ENCODE measurements at places on chromosomes 4 and X.
A peak's percentile ranks its signal among the peaks of the same experiment; 100 is the strongest.

DNA sequence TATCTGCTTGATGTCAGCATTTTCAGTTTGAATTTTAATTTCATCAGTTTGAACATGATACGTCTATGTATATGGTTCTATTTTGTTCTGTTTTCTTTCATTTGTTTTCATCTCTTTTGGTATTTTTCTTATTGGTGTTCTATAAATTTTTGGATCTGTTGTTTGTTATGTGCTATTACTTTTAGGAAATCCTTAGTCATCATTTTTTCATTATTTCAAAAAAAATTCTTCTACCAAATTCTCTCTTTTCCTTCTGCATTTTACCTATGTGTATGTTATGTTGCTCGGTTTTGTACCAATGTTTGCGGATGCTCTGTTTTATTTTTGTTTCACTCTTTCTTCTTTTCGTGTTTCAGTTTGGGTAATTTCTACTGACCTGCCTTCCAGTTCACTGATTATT is 32.8 kb downstream of the NPY2R start:
- no peak for DNase-seq

DNA sequence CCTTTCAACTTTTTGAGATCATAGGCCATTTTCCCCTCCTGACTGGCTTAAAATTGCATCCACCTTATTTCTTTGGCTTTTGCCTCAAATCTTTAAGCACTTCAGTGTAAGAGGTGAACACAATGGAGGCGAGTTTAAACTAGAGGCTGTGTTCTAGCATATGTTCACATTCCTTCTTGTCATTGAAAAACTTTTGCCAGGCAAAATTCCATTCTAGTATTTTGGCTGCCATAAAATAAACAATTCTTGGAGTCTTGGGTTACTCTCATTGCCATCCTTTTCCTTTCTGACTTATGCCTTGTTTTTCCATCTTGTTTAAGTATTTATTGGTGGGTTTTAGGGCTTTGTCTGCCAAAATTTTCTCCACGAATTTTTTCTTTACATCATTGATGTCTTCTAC is 137.3 kb upstream of the ANXA10 start:
- DNase-seq: no peak

GRCh38 chr4:185536411-185536709 is 1.1 kb upstream of the PDLIM3 start:
- DNase-seq: no peak

DNA sequence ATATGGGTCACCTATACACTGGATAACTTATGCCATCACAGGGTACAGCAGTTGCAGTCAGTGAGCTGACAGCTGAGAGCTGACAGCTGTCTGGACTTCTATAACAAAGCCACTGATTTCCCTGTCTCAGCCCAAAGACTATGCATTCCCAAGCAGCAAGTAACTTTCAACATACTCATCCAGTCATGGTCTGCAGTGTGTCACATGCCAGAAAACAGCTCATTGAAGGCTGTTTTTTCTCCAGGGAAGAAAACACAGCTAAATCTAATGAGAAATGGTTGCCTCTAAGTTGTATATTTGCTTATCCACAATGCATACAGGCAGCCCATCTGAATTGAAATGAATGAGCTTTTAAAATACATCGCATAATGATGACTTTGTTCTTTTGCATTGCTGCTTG is 6.3 kb downstream of the KIAA1210 start:
- DNase-seq: no peak

GRCh38 chr4:83618431-83618830 is 82.5 kb downstream of the GPAT3 start:
- no peak for DNase-seq

- no peak for DNase-seq
Observed at GRCh38 chrX:49627086-49627777, 28.4 kb downstream of the GAGE1 start.

GRCh38 chrX:153387345-153387744 is 13.8 kb downstream of the PNMA6E start:
- no peak for DNase-seq

GRCh38 chr4:153784166-153784699 is 4.7 kb downstream of the SFRP2 start:
- DNase-seq: no peak

GRCh38 chr4:108878806-108879205 is 116.0 kb upstream of the ETNPPL start:
- DNase-seq: no peak

DNA sequence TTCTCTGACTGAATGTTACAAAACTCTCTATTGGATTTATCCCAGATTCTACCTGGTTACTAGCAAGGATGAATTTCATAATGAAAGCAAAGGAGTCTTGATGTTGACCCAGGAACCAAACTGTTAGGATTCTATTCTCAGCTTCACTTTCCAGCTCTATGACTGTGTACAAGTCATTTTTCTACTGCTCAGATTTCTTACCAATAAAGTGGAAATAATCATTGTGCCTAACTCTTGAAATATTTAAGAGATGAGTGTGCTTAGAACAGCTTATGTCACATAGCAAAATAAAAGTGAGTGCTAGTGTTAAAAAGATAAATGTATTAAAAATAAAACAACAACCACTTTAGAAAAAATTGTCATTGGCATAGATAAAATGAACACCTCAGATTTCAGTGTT is 45.6 kb downstream of the EPHA5 start:
- DNase-seq: no peak

GRCh38 chr4:69831646-69832325 is 28.2 kb downstream of the SULT1E1 start:
- DNase-seq: no peak

GRCh38 chrX:47585273-47585672 is 3.0 kb downstream of the TIMP1 start:
- no peak for DNase-seq

DNA sequence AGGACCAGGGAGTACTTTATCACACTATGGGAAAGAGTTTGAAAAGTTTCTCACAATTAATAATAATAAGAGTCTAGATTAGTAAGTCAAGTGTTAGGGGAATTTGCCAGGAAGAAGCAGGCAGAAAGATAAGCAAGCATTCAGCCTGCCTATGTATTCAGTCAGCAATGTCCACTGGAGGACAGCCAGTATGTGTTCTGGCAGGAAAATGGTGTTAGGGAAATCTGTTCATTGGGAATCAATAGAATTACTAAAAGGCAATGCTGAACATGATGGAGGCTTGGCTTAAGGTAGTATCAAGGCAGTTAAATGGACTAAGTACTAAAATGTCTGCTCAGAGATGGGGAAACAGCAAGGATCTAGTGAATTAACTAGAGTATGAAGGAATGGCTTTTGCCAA is 221.2 kb downstream of the PPP4R3C start:
- no peak for DNase-seq

GRCh38 chr4:100742045-100742444 is 224.2 kb upstream of the EMCN start:
- no peak for DNase-seq

DNA sequence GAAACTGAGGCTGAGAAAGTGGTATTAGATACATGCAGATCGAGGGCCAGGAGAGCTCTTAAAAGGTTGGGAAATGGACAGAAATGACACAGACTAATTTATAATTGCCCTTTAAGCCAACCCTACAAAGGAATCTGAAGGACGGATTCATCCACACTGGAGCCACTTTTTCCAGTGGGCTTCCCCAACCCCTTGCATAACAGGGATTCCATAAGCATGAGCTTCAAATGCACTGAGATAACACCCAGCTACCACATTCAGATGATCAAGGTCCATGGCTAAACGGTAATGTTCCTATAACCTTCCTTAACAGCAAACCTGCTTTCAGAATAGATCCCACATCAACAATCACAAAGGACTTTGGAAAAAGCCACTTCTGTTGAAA is 34.2 kb downstream of the PLAC1 start:
- DNase-seq: no peak

GRCh38 chr4:88264336-88264735 is 20.0 kb downstream of the PPM1K start:
- no peak for DNase-seq

DNA sequence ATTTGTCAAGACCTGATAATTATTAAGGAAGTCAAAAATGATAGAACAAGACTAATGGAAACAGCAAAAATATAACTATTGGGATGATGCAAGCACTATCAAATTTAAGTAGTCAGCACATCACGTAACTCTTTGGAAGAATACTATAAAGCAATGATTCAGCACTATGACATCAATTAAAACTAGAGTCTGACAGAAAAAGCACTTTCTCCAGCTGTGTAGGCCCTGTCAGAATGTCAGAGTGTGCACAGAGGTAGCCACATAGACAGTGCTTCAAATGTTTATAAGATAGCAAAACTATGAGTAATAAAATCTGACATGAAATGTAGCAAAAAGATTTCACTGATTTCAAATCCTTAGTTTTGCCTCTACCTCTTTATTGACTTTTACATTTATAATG is 1226.6 kb upstream of the ADGRL3 start:
- no peak for DNase-seq

- no peak for DNase-seq
Observed at GRCh38 chr4:143618811-143619210, 81.7 kb downstream of the FREM3 start.

GRCh38 chr4:7674706-7675105 is 240.0 kb upstream of the PSAPL1 start:
- DNase-seq: no peak

- DNase-seq: no peak
Observed at GRCh38 chr4:8417071-8417614, 23.4 kb downstream of the ACOX3 start.

GRCh38 chrX:53288189-53288588 is 6.8 kb upstream of the IQSEC2 start:
- DNase-seq: peak; percentile 26

DNA sequence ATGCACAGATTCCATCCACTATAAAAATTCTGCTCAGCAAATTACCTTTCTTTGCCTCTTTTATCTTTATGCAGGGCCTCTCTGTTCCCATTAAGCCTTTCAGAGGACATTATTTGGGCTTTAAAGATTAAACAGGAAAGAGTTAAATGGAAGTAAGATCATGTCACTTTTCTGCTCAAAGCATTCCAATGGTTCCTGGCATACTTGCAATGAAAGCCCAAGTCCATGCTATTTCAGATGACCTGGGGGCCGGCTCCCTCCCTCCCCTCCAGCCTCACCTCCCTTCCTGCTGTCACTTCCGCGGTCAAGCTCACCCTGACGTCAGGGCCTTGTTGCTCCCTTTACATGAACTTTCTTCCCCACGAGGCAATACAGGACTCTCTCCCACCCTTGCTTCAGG is 125.5 kb downstream of the C4orf51 start:
- no peak for DNase-seq

GRCh38 chrX:78658845-78659744 is at the start of gene RTL3:
Gene RTL3 (minus strand): TSS chrX:78659328. CDS start chrX:78658420, 908 bp downstream.
- no peak for DNase-seq

DNA sequence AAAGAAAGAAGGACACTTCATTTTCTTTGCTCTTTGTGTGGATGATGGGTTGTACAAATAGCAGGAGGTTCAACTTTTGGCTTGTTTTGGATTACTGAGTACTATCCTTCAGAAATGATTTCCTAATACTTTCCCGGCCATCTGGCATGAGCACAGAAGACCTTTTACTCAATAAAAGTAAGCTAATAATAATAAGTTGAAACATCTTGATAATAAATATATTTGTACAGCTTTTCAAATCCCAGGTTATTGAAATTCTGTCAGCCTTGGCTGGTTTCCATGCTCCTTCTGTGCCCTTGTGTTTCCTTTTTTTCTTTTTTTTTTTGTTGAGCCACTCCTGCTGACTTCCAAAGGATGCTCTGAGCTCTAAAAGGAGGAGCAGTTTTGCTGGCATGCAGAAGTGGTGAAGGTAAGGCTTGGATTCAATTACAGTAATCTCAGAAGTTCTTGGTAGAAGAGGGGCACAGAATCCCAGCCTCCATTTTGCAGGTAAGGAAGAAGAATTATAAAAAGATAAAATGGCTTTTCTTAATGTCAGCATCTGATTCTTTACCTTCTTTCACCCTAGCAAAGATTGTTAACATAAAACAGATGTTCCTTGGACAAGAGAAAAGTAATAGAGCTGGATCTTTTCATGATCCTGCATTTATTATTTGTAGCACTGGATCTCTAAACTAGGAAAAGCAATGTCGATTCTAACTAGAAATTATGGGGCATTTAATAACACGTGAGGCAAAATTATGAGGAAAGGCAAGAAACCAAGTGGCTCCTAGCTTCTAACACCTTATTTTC is 31.9 kb downstream of the REPS2 start:
- no peak for DNase-seq

DNA sequence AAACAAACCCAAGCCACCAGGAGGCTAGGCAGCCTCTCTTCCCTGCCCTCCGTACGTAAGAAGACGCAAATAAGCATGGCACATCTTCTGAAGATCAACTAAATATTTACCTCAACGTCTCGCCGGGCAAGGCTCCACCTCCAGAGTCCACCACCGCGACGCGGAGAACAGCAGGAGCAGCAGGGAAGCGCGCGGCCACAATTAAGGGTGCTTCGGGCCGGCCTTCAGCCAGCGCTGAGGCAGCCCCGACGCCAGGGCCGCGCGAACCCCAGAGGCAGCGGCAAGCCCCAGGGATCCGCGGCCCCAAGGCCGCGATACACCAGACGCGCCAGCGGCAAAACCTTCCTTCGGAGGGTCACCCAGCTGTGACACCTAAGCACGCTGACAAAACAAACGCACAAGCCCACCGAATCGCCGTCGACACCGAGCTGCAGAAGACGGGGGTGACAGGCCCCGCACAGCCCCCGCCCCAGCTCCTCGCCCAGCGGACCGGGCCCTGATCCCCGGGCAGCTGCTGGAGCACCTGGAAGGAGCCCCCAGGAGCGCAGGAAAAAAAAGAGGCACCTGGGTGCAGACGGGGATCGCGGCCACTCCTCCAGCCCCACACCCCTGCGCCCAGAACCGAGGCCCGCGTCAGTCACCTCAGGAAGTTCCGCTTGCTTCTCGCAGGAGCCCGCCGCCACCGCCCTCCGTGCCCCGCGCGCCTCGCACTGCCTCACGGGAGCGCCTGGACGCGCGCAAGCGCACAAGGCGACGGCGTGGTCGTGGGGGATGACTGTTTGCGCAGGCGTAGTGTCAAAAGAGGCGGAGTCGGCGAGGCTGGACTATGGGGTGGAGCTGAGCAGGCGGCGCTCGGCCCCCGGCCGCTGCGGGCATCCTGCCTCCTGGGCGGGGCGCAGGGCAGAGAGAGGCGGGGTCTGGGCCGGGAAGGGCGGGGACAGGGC is at the start of the genes HAUS3 and POLN:
Gene HAUS3, minus strand, starts transcription at position 712 of the 944 bp plus-strand sequence. CDS start 1,175 bp downstream, outside the sequence.
Gene POLN, minus strand, starts transcription at position 712 of the 944 bp plus-strand sequence. CDS start 12,890 bp downstream, outside the sequence.
- DNase-seq: peak; percentile 94

GRCh38 chr4:76540486-76540885 is 105.5 kb downstream of the SHROOM3 start:
- no peak for DNase-seq

GRCh38 chr4:27616166-27616565 is 755.5 kb downstream of the STIM2 start:
- no peak for DNase-seq

DNA sequence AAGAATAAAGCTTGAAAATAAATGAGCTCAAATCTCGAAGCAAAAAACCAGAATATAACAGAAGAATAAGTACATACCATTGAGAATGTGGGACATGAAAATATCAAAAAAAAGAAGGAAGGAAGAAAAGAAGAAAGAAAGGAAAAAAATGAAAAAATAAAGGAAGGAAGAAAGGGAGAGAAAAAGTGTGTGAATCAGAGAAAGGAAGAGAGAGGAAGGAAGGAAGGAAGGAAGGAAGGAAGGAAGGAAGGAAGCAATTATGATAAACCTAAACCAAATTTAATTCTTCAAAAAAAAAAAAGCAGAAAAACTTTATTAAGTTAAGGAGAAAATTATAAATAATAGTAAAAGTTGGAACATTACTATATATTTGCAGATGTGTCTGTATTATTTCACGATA is 949.8 kb downstream of the NLGN4X start:
- no peak for DNase-seq

Data from NCI-H345 (cell line).